ENCODE measurements at places on chromosomes 7 and 10.

GRCh38 chr7:1592299-1592871 lies 22.6 kb upstream of the PSMG3 start:
- DNase-seq = peak; percentile 28

DNA sequence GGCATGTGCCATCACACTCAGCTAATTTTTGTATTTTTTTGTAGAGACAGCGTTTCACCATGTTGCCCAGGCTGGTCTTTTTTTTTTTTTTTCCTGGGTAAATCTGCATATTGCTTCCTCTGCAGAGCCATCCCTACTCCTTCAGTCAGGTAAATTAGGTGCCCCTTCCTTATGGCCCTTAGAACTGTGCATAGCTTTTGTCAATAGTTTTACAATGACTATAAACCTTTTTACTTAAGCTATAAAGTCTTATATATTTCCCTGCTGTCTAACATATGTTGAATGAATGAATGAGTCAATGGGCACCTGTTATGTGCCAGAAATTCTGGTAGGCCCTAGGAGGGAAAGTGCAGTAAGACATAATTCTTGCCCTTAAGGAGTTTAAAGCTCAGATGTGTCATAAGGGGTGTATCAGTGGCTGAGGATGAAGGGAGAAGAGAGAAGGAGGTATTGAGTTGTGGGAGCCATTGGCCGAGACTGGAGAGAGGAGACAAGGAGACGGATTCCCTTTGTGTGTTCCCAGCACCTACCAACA lies 30.6 kb upstream of the UBE2D1 start:
- no peak for DNase-seq

GRCh38 chr10:75472685-75473084 lies 41.3 kb downstream of the LRMDA start:
- DNase-seq = no peak

- no peak for DNase-seq
These were observed 482 bp upstream of the ERCC6 start for GRCh38 chr10:49539320-49539885.

DNA sequence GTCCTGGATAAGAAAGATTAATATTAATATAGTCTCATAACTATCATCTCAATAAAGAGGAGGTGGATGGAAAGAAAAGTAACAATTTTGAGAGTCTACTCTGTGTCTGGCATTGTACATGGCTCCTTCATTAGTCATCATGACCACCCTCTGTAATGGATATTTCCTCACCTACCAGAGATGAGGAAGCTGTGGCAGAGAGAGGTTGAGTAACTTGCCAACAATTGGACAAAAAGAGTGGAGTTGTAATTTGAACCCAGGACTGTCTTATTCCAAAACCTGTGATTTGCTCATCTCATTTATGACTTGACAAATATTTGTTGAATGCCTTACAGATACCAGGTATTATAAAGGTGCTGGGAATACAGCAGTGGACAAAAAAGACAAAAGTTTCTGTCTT lies 2.1 kb upstream of the IDE start:
- DNase-seq = no peak

- DNase-seq = no peak
These were observed 7.4 kb downstream of the TSPAN14 start for GRCh38 chr10:80461208-80462183.

GRCh38 chr7:12162415-12163113 lies 48.5 kb upstream of the TMEM106B start:
- DNase-seq = no peak

DNA sequence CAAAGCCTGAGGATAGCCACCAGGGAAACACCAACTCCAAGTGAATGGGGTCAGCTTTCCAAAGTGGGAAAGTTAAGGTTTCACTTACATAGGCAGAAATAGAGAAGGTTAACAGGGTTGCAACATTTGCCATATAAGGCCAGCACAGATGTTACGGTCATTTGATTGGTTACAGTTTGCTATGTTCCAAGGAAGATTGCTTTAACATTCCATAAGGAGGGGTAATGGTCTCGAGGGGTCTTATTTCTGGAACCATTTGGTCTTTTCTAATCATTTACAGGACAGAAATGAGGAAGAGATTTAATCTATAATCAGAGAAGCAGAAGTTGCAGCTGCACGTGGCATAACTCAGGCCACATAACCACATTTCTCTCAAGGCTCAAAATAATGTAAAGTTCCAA lies 679.4 kb upstream of the C7orf33 start:
- DNase-seq = no peak

GRCh38 chr10:73262105-73262730 lies 9.8 kb upstream of the MRPS16 start:
- no peak for DNase-seq

GRCh38 chr10:43287056-43288007 lies 20.5 kb upstream of the RASGEF1A start:
- no peak for DNase-seq

DNA sequence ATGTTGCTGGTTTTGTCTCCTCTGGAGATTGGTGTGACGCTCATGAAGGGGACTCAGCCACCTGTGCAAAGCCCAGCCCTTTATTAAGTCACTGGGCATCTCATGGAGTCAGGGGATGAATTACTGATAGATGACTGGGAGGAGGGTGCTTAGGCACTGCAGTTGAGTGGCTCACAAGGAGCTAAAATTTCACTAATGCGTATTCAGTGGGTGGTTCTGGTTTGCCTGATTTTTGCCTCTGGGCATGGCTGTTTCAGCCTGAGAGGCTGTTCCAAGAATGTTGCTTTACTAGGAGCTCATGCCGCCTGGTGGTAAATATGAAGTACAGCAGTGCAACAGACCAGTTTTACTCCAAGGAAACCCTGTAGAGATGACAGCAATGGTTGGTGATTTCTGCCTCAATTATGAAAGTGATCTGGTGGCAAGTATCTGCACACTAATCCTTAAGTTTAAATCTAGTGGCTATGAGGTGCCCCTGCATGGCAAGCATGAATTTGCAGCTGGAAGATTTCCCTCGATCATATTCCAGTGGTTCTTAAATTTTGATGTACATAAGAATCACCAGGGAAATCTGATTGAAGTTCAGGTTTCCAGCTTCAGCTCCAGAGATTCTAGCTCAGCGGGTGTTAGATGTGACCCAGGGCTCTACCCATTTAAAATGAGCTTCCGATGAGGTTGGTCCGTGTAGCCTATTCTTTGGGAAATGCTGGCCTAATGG lies 19.9 kb downstream of the ACTA2 start:
- DNase-seq = no peak

- DNase-seq = no peak
These were observed 49.3 kb downstream of the EEPD1 start for GRCh38 chr7:36202398-36202797.

DNA sequence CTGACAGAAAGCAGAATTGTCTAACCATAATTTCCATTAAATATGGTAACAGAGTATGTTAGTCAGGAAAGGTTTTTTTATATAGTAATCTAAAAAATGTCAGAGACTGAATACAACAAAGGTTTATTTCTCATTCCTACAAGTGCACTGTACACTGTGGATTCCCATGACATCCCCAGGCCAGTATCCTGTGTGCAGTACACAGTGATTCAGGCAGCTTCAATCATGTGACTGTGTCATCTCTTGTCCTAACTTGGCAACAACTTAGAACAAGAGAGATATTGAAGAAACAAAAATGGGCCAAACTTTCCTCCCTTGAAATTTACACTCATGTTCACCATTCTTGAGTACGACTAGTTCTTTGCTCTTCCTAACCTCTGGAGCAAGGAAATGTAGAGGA lies 189.8 kb upstream of the SEMA3A start:
- no peak for DNase-seq

DNA sequence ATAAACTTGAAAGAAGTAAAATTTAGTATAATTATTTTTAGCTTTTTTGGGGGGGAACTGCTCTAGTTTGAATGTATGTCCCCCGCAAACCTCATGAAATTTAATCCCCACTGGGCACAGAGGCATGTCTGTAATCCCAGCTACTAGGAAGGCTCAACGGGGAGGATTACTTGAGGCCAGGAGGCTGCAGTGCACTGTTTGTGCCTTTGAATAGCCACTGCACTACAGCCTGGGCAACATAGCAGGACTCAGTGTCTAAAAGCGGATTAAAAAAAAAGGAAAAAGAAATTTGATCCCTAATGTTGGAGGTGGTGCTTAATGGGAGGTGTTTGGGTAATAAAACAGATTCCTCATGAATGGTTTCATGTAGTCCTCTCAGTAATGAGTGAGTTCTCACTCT lies 43.1 kb upstream of the PHF14 start:
- no peak for DNase-seq

GRCh38 chr10:784403-785088 lies 95.1 kb upstream of the DIP2C start:
- peak; percentile 16 for DNase-seq

GRCh38 chr7:92644406-92645113 lies 54.4 kb upstream of the FAM133B start:
- DNase-seq = no peak

GRCh38 chr10:128077155-128077875 lies 48.9 kb downstream of the MKI67 start:
- DNase-seq = no peak

- no peak for DNase-seq
These were observed 6.3 kb upstream of the MYO1G start for GRCh38 chr7:44985033-44985695.

DNA sequence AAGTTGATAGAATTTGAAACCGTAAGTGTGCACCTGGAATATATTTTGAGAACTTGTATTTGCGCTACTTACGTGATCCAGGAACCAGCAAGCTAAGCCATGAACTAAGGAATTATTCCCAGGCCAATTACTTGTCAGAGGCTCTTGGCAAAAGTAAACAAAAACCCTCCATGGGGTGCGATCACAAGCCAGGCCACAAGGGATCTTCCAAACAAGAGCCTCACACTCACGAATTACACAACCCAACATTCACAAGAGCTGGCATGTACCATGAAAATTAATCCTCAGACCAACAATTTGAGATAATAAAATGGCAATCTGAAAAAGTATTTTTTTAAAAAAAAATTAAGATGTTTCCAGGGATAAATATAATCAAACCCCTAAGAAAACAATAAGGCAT lies 467.0 kb upstream of the AKR1E2 start:
- DNase-seq = no peak

GRCh38 chr7:43461349-43462024 lies 121.4 kb upstream of the STK17A start:
- no peak for DNase-seq

DNA sequence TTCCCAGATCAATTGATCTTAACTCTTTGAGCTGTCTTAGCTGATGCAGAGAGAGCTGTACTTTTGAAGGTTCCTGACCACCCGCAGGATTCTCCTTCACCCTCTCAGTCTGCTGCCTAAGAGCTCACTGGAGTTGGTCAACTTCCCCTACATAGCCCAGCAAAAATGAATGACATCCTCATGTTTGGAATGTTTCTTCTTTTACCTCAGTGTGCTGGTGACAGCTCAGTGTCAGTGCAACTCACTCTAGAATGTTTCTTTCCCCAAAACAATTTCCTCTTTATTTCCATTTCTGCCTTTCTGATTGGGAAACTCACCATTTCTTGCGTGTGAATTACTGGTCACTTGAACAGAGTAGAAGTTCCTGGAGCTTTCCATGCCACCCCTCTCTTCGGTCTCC lies 48.7 kb downstream of the LSMEM1 start:
- no peak for DNase-seq

DNA sequence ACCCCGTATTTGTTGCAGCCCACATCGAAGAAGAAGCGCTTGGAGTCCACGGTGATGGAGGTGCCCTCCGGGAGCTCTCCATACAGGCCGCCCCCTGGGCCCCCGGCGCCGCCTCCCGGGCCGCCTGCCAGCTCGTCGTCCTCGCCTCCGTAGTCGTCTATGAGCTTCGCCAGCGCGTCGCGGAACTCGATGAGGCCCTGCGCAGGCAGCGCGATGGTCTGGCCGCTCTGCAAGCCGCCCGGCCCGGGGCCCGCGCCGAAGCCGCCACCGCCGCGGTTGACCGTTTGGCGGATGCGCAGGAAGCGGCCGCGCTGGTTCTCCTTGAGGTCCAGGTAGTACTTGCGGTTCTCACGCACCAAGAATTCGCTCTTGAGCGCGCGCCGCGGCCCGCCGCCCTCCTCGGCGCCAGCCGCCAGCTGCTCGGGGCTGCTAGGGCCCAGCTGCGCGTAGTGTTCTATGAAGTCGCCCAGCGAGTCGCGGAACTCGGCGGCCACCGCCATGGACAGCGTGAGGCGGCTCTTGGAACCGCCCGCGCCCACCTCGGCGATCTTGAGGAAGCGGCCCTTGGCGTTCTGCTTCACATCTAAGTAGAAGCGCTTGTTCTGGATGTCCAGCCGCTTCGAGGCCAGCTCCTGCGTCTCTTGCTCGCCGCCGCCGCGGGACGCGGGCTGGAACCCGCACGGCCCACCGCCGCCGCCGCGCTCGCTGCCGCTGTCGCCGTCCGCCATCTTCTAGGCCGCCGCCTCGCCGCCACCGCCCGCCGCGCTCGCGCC lies 523 bp downstream of the PURB start:
- no peak for DNase-seq

DNA sequence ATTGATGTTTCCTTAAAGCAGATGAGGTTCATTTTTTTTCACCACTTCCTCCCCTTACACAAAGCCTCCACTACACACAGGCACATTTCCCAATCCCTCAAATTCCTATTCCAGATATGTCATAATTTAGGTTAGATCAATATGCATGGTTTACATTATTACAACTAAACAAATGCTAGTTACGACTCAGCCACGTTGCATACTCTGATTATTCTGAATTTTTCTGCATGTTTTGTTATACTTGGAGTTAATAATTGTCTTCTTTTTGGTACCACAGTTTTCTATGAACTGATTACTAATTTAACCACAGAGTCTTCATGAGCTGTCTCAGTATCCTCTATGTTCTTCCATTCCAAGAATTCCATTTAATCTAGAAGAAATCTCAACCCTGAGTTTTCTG lies 4.4 kb upstream of the BICC1 start:
- no peak for DNase-seq

- DNase-seq = no peak
These were observed 19.8 kb upstream of the TOMM7 start for GRCh38 chr7:22842383-22842941.

DNA sequence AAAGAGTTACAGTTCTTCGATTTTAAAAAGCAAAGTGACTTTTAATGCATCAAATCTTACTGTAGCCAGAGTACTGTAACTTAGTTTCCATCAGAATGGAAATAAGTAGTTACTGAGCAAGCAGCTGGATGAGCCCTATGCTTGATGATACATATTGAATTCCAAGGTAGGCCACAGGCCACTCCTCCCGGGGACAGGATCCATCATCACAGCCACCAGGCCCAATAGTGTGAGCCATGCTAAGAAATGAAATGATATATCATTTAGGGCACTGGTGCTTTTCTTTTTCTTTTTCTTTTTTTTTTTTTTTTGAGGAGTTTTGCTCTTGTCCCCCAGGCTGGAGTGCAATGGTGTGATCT lies 42.9 kb upstream of the TOMM7 start:
- no peak for DNase-seq

DNA sequence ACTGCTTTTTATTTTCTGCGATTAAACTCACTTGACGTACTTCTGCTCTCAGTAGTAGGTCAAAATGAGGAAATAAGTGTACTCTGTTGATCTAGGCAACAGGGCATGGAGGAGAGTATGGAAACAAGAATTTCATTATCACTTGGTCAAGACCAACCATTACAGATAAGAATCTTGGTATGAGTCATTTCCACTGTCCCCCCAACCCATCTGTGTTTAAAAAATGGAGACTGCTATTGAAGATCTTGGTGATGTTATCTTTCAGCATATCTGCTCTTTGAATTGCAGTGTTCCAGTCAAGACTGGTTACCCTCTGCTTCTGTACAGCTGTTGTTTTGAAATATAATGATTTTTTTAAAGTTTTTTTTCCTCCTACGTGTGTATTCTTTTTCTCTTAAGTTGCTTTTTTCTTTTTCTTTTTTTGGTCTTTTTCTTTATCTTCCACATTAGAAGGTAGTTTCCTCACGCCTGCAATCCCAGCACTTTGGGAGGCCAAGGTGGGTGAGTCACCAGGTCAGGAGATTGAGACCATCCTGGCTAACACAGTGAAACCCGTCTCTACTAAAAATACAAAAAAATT lies 11.7 kb downstream of the STAM start:
- DNase-seq = no peak

Measured in activated B cell treated with CpG ODN at 0.5 μM for 24 hours (primary cell).